ENCODE measurements at places on chromosomes 5 and 9.

GRCh38 chr5:135376961-135377624, 21.9 kb downstream of the MACROH2A1 start:
- H3K4me1 ChIP-seq = peaks cover 69% of the 10 kb centered on the region
- H3K27ac ChIP-seq = peak overlapping the region; percentile 62
- peak overlapping the region; percentile 58 for H3K4me3 ChIP-seq
- H3K27me3 ChIP-seq = no peaks in the 10 kb centered on the region
- peaks cover 52% of the 10 kb centered on the region for H3K36me3 ChIP-seq
- peak; percentile 24 for DNase-seq

DNA sequence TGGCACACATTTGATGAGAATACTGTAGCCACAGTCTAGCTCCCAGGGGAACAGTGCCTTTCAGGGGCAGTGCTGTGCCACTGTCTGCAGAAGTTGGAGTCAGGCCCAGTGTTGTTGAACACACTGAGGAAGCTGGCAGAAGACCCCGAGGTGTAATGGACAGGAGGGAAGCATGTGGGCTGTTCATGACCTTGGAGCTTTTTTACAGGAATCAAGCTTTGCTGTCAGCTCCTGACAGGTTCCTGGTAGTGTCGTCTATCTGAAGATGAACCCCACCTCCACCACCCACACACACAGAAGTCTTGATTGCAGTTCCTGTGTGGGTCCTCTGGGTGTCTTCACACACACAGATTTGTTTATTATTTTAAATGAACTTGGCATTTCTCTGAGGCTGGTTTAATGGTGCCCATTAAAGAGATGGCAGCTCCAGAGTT, 40.3 kb upstream of the TNFAIP8 start:
- peak overlapping the region; percentile 46 for H3K4me3 ChIP-seq
- peak; percentile 45 for DNase-seq
- peaks cover 53% of the 10 kb centered on the region for H3K4me1 ChIP-seq
- H3K36me3 ChIP-seq = peaks cover 18% of the 10 kb centered on the region

- no peak for DNase-seq
- peaks cover 2% of the 10 kb centered on the region for H3K4me1 ChIP-seq
- no peak overlapping the region for H3K4me3 ChIP-seq
- no peaks in the 10 kb centered on the region for H3K27me3 ChIP-seq
- no peaks in the 10 kb centered on the region for H3K36me3 ChIP-seq
- no peak overlapping the region for H3K27ac ChIP-seq
Observed at GRCh38 chr9:131333771-131334628, 44.5 kb downstream of the PLPP7 start.

DNA sequence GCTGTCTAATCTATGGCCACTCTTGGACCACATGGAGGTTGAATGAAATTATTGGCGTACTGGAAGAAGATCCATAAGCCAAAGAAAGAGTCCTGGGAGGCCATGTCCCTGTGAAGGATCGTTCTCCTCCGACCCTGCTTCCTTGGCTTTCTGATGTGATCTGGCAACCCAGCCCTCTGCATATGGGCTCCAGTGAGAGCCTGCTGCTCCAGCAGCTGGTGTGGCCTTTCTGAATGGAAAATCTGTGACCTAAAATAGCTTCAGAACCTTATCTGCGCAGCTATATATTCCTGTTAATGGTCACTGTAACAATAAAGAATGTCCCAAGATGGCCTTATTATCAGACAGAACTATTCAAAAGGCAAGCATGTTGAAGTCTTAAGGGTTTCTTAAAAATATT, 40.2 kb upstream of the PHF2 start:
- no peak overlapping the region for H3K27ac ChIP-seq
- no peaks in the 10 kb centered on the region for H3K27me3 ChIP-seq
- DNase-seq = no peak
- H3K4me1 ChIP-seq = peaks cover 7% of the 10 kb centered on the region

DNA sequence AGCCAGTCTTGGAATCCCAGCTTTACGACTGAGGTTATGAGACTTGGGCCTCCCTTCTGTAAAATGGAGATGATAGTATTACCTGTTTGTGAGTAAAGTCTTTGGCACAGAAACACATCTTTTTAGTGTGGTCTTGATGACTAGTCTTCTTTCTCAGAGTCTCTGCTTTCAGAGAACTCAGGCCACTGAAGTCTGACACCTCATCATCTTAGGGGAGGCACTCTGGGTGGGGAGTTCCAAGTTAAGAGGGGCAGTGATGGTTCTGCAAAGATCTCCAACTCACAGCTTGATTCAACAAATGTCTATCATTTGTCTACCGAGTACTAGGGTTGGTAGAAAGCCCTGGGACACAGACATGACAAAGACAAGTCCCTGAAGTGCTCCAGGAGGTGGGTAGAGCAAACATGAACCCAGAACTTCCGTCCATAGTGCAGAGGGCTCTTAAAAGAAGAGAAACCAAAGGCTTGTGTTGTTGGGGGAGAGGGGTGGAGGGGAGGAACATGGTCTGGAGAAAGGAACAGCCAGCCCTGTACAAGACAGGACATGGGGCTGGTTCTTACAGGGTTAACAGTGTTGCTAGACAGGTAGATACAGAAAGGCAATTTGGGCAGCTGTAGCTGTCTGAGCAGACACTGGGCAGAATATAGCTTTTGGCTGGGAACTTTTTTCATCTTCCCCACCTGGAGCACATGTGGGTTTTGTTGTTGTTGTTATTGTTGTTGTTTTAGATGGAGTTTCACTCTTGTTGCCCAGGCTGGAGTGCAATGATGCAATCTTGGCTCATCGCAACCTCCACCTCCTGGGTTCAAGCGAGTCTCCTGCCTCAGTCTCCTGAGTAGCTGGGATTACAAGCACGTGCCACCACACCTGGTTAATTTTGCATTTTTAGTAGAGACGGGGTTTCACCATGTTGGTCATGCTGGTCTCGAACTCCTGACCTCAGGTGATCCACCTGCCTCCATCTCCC, 2.6 kb upstream of the CD14 start:
- no peak overlapping the region for H3K4me3 ChIP-seq
- peaks cover 26% of the 10 kb centered on the region for H3K4me1 ChIP-seq
- DNase-seq = no peak
- no peaks in the 10 kb centered on the region for H3K36me3 ChIP-seq
- peaks cover 17% of the 10 kb centered on the region for H3K27me3 ChIP-seq

Measured in stimulated activated naive B cell treated with anti-CD40 and anti-IgM and Interleukin-4, amounts not matched to agents 10 μg/mL and 1 μg/mL and 100 μg/mL, for 72 hours (primary cell).